ENCODE measurements at places on chromosomes 4 and X. TPM values are rescaled to one million over a fixed set of nuclear protein-coding genes. Genes with fewer than 3 reads are reported as not detected.

TLR10 gene
- 0.41 TPM for polyA plus RNA-seq

- DNase-seq: no peak
Observed at GRCh38 chr4:29653221-29653620, 1066.9 kb upstream of the PCDH7 start.

CSAG3 gene
- not detected for polyA plus RNA-seq

PHKA1 gene
- polyA plus RNA-seq: 3.2 TPM

DNA sequence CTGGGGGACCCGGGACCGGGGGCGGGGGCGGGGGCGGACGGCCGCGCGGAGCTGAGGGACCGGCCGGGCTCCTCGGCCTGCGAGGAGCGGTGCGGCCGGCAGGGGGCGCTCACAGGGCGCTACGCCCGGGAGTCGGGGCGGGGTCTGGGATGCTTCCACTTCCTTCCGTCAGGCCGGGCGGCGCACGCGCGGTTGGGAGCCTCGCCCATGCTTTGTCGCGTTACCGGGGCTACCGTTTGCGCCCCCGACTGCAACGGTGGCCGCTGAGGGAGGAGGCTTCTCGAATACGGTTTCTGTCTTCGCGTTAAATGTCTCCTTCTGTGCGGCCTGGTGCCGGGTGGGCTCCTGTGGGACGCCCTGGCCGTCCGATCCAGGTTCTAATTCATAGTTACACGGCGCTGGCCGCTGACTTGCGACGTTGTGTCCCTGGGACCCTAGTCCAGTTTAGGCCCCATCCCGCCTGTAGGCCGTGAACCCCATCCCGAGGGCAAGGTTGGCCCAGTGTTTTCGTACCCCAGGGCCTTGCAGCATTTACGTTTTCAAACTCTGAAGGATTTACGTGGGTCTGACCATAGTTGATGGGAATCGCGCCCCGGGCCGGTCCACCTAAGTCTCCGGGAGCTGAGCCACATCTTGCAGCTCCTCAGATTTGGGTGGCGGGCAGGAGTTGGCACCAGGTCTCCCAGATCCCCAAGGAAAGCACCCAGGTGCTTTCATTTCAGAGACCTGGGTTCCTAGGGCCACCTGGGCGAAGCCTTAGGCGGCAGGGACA, 549 bp downstream of the MSL3 start:
- DNase-seq: peak; percentile 87

KCNIP4 gene
- 1.8 TPM for polyA plus RNA-seq

- DNase-seq: no peak
Observed at GRCh38 chr4:37983951-37984350, 23.8 kb downstream of the PTTG2 start.

- DNase-seq: no peak
Observed at GRCh38 chr4:156290811-156291210, 337.1 kb upstream of the CTSO start.

- DNase-seq: no peak
Observed at GRCh38 chr4:141347684-141348083, 127.0 kb downstream of the ZNF330 start.

- no peak for DNase-seq
Observed at GRCh38 chr4:183554878-183555585, 50.2 kb downstream of the ING2 start.

DNA sequence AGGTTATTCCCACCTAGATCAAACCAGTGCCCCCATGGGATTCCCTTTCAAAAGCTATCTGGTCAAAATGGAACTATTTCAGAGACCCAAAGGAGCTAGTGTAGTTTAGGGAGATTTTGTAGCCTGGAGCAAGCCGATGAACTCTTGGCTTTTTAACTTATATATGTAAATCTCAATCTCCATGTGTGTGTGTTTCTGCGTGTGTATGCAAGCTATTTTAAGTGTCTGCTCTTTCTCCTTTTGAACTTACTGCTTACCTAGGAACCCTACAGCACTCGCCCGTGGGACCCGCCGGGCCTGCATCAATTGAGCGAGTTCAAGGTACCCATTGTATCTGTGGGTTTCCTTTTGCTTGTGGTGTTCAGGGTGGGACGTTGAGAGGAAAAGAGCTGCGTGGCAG, 10.4 kb downstream of the CSTF2 start:
- DNase-seq: no peak

GRCh38 chr4:113815826-113816225, 54.3 kb upstream of the CAMK2D start:
- DNase-seq: no peak

DNA sequence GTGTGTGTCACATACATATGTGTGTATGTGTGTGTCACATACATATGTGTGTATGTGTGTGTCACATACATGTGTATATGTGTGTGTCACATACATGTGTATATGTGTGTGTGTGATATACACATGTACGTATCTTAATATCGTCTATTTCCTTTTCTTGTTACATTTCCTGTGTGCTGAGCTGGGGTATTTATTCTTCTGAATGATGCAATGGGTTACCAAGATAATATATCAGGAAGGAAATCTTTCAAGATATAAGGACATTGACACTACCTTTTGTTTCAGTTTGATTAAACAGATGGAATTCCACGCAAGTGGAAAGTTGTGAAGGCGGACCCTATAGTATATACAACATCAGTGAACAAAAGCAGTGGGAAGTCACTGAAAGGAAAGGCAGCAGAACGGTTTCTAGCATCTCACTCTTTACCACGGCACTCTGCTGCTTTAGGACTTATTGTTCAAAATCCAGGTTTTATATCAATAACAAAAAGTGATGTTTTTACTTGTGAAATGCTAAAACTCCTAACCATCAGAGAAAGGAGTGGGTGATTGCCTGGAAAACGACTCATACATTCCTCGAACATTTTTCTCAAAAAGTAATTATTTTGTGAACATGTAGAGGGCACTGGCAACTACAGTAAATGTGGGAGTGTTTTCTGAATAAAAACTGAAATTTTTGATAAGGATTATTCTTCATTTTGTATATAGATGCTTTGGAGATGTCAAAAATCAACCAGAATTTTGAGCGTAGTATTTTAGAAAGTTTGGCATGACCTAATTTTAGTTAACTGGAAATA, 43.1 kb upstream of the IL21 start:
- DNase-seq: no peak

GRCh38 chrX:15761564-15762191, 23.6 kb downstream of the CA5B start:
- no peak for DNase-seq

GRCh38 chrX:18578546-18578945, 93.4 kb downstream of the RS1 start:
- no peak for DNase-seq

DNA sequence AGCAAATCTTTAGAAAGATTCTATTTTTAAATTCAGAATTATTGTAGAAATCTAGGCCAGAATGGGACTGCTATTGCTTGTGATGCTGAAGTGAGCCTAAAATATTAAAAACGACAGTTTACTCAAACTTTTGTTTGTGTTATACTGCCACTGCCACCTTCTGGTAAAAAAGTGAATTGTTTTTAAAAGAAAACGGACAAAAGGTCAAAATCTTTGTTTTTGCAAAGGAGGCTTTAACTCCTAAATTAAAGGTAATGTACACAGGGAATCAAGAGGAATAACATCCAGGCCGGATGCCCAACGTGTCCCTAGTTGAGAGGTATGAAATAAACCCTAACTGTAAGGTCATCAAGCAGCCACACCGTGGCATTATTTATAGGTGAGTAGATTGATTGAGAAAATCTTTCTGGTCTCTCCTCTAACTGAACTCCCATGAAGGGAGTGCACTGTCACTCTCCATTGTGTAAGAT, 338.3 kb upstream of the GALNT7 start:
- DNase-seq: no peak

CACNA1F gene
- polyA plus RNA-seq: not detected

VCX gene
- not detected for polyA plus RNA-seq
